Heart right ventricle (tissue), 16 donors: ENCODE measurements at places on chromosomes 13 and 19. TPM values are rescaled to one million over a fixed set of nuclear protein-coding genes. Genes with fewer than 3 reads are reported as not detected.
A peak's percentile ranks its signal among the peaks of the same experiment; 100 is the strongest.

Gene SERP2
- 10.2 TPM for polyA plus RNA-seq

Gene ALOX5AP
- polyA plus RNA-seq, result 0.95 TPM

Gene CACNG8
- polyA plus RNA-seq, result 0.22 TPM

Gene IFNL1
- polyA plus RNA-seq, result not detected

GRCh38 chr19:31264041-31264778 lies 85.0 kb downstream of the TSHZ3 start:
- no peak for DNase-seq

DNA sequence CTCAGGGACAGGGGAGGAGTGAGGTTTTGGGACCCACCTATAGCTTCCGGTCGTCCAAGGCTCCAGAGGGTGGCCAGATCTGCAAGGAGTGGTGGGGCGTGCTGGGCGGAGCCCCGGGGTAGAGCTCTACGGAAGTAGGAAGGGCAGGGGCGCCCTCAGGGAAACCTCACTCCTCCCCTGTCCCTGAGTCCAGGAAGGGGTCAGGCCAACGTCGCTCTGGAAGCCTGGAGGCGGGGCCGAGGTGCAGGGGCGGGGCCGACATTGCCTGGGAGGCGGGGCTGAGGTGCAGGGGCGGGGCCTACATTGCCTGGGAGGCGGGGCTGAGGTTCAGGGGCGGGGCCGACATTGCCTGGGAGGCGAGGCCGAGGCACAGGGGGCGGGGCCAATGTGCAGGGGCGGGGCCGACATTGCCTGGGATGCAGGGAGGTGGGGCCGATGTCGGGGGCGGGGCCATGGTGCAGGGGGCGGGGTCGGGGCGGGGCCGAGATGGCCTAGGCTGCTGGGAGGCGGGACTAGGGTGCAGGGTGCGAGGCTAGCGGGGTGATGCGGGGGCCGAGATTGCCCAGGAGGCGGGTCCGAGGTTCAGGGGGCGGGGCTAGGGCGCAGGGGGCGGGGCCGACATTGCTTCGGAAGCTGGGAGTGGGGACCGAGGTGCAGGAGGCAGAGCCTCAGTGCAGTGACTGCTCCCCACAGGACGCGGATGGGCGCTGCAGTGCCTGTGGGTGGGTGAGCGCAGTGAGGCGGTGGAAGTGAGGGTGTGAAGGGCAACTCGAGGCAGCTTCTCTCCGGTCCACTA lies 4.9 kb upstream of the PALM start:
- DNase-seq, result peak; percentile 69

Gene SLC10A2
- polyA plus RNA-seq, result not detected

- no peak for DNase-seq
These were observed 210.9 kb downstream of the GPC5 start for GRCh38 chr13:91609353-91609752.

Gene FFAR1
- not detected for polyA plus RNA-seq

- DNase-seq, result no peak
These were observed 15.3 kb upstream of the GPR183 start for GRCh38 chr13:99322297-99323103.

GRCh38 chr13:105345730-105346129 lies 1189.7 kb downstream of the EFNB2 start:
- no peak for DNase-seq

Gene BORCS8
- 22.0 TPM for polyA plus RNA-seq

DNA sequence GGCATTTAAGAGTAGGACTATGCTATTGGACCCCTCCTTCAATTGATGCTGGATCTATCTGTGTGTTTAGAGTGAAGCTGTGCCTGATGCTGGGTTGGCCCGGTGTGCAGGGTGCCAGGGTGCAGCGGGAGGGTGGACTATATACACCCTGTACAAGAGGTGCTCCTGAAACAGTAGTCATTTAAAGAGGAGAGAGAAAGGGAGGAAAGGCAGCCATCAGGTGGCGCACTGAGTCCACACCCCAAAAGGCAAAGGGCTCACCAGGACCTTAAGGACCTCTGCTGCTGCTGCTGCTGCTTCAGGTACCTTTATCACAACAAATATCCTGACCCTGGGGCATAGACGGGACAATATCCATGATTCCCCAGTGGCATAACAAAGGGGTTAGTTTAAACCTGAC lies 39.4 kb downstream of the ZNF136 start:
- peak; percentile 29 for DNase-seq

DNA sequence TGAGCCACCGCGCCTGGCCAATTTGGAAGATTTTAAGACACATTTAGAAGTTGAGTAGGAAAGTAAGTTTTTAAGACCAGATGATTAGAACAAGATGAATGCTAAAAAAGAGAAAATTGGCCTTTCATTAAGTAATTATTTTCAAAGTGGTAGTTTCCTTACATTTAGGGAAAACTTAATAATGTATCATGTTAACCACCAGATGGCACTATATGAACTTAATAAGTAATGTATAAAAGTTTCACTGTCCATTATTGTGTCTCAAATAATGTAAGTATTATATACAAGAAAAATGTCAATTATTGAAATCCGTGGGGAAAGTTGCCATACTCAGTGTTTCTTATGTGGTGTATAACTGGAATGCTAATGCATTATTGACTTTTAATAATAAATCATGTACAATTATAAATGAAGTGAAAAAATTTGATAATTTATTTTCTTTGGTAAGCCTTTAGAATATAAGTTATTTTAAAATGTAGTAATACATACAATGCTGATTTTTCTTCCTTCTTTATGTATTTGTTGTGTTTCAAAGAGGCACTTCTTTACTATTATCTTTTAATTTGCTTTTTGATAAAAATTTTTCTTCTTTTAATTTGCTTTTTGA lies 29.2 kb downstream of the COG6 start:
- no peak for DNase-seq

Gene YJEFN3
- 13.1 TPM for polyA plus RNA-seq

Gene NOVA2
- polyA plus RNA-seq, result 8.2 TPM

GRCh38 chr19:23071147-23071511 lies 45.7 kb upstream of the ZNF730 start:
- peak; percentile 22 for DNase-seq

DNA sequence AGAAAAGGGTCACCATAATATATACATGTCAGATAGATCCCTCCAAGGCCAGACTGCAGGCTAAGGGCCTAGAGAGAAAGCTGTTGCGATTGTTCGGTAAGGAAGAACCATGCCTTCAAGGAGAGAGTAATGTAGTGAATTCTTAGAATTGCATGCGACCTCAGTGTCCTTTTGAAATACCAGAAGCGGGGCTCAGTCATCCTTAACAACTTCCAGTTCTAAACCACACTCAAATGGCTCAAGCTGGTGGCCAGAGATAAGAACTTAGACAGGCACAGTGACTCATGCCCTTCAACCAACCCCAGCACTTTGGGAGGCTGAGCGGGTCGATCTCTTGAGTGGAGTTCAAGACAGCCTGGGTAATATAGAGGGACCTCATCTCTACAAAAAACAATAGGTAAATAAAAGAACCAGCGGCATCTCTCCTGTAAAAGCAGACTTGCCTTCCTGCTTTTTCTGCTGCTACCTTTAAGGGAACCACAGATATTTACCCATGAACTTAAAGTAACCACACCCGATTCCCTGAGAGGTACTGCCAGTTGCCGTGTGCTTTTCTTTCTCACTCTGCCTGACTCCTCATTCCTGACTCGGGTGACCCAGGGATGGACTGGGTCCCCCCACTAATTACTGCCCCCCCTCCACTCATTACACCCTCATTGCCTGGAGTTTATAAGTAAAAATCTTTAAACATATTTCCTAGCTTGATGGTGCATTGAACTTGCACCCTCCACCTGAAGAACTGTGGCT lies 15.4 kb upstream of the SIGLEC6 start:
- no peak for DNase-seq

DNA sequence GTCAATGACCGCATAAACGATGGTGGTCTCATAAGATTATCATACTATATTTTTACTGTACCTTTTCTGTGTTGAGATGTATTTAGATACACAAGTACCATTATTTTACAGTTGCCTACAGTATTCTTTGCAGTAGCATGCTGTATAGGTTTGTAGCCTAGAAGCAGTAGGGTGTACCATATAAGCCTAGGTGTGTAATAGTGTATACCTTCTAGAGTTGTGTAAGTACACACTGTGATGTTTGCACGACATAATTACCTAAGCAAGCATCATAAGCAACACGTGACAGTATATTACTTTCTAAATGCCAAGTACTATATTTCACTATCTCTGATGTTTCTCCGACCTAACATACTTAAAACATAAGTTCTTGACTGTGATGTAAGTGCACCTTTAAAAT lies 2.7 kb downstream of the LPAR6 start:
- no peak for DNase-seq

Gene ERICH6B
- polyA plus RNA-seq, result not detected

- DNase-seq, result no peak
These were observed 899.5 kb upstream of the SLC10A2 start for GRCh38 chr13:103965506-103966243.

DNA sequence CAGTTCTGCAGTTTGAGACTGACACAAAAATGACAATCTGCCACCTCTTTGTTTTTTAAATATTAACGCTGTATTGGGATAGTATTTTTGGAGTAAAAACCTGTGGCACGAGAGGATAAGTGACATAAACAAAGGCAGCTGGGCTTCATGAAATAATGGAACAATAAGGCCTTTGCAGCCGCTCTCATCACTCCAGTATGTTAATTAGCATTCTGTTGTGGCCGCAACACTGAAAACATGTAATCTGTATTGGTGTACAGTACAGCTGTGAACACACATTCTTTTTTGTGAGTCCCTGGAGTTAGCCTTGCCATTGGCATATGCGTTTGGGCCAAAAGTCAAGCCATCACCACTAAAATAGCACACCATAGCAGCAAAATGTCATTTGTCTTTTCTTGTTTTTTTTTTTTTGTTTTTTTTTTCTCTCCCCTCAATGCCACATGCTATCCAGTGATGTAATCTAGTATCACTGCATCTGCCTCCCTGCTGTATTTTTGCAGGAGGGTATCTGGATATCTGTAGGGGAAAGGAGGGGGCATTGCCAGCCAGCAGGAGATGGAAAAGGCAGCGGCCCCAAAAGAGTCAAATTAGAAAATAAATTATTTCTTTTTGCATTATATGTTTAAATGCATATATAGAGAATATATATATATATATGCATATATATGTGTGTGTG lies 885 bp upstream of the ZNF536 start:
- DNase-seq, result no peak

DNA sequence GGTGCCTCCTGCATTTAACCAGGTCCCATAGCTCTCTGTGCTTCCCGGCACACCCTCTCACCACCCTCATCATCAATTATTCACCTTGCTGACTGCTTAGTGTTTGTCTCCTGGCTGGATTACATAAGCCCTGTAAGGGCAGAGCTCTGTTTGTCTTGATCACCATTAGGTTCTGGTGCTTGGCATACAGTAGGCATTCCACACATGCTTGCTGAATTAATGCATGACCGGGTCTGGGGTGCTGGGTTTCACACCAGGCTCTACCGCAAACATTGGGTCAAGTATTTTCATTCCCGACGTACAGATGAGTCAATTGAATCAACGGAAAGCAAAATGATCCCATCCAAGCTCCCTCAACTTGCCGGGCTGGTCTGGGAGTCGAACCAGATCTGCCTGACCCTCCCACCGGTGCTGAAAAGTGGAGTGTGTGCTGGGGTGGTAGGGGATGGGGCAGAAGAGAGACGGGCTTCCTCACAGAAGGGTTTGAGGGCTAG lies 28.5 kb downstream of the VAV1 start:
- DNase-seq, result no peak

- peak; percentile 79 for DNase-seq
These were observed 113.3 kb upstream of the KL start for GRCh38 chr13:32902874-32903273.

Gene BRME1
- polyA plus RNA-seq, result 0.38 TPM

DNA sequence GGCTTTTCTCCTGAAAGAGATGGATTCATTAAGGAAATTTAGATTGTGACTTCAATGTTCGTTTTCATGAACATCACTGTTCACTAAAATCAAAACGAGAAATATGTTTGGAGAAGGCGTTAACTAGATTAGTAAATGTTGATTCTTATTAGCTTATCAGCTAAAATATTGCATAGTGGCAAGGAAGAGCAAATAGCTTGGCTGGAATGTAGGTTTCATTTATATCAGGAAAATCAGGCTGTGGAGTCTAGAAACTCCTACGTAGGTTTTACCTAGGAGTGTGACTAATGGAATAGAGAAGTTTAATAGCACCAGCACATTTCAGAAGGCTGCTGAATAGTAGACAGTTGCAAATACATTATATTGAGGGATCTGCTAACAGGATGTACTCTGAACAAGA lies 344.9 kb downstream of the LIG4 start:
- no peak for DNase-seq

GRCh38 chr19:44577566-44577874 lies 35.8 kb upstream of the IGSF23 start:
- DNase-seq, result no peak

DNA sequence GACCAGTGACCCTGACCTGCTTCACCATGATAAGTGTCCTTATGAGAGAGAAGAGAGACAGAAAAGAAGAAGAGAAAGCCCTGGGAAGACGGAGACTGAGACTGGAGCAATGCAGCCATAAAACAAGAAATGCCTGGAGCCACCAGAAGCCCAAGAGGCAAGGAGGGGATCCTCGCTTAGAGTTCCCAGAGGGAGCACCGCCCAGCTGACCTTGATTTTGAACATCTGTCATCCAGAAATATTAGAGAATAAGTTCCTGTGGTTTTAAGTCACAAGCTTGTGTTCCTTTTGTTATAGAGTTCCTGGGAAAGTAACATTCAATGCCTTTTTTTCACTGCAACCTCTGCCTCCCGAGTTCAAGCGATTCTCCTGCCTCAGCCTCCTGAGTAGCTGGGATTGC lies 20.2 kb downstream of the CERS1 start:
- no peak for DNase-seq

GRCh38 chr19:10788146-10788545 lies 47.9 kb downstream of the TMED1 start:
- no peak for DNase-seq

DNA sequence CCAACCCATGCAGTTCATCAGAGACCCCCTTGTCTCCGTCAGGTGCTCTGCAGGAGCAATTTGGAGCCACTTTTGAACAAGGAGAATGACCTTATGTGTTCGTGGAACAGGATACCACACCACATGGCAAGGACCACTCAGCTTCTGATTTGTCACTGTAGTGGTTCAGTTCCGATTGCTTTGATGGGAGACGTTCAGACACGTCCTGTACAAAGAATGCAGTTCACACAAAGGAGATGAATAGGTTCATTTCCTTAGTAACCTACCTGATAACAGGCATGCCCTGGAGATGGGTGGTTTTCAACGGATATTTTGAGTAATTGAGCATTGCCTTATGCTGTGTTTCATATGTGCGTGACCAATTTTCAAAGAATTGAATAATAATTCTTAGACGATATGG lies 17.2 kb downstream of the FGF9 start:
- no peak for DNase-seq

- DNase-seq, result peak; percentile 8
These were observed 402.9 kb downstream of the HS6ST3 start for GRCh38 chr13:96492766-96493165.
